Stimulated activated CD8-positive, alpha-beta memory T cell treated with anti-CD3 and anti-CD28 coated beads, Interleukin-7, amount 100 ng/mL, for 24 hours (primary cell): ENCODE measurements at places on chromosomes 16 and 17.

DNA sequence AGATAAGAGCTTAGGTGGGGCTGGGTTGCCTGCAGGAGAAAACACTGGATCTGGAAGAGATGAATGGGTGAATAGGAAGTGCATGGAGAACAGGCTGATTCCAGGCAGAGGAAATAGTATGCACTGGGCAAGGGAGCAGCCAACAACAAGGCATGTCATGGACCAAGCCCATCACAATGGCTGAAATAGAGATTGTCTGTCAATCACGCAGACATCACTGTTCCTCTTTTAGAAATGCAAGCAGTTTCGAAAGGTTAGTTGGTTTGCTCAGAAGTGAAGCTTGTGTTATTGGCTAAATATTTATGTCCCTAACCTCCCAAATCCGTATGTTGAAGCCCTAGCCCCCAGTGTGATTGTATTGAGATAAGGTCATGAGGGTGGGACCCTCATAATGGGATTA is 621.7 kb upstream of the CDH11 start:
- no peak for DNase-seq

GRCh38 chr16:81728435-81728834 is 50.7 kb upstream of the PLCG2 start:
- DNase-seq = no peak

GRCh38 chr17:27259356-27259755 is 34.6 kb upstream of the WSB1 start:
- no peak for DNase-seq

GRCh38 chr17:77825621-77826020 is 132.9 kb upstream of the TNRC6C start:
- no peak for DNase-seq

GRCh38 chr17:38333635-38334295 is 10.0 kb downstream of the GPR179 start:
- no peak for DNase-seq

DNA sequence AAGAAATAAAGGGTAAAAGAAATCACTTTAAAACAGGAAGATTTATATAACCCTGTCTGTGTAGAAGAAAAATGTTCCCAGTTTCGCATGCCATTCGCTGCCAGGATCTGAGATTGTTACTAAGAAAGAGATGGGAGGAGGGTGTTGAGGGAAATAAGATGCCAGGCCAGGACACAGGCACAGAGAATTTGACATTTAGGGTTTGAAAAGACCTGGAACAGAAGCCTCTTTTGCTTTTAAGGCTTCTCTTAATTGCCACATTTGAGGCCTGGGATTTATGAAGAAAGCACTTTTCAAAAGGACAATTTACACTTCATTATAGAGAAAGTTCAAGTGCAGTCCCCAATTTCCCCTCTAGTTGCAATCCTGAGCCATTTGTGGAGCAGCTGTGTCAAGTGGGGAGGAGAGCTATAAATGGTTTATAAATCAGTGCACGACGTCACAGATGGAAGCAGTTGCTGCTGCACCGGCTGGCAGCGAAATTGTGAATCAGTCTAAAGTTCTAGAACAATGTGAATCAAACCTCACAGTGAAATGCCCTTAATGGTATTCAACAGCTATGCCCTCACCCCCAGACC is 26.5 kb upstream of the C16orf87 start:
- DNase-seq = no peak

DNA sequence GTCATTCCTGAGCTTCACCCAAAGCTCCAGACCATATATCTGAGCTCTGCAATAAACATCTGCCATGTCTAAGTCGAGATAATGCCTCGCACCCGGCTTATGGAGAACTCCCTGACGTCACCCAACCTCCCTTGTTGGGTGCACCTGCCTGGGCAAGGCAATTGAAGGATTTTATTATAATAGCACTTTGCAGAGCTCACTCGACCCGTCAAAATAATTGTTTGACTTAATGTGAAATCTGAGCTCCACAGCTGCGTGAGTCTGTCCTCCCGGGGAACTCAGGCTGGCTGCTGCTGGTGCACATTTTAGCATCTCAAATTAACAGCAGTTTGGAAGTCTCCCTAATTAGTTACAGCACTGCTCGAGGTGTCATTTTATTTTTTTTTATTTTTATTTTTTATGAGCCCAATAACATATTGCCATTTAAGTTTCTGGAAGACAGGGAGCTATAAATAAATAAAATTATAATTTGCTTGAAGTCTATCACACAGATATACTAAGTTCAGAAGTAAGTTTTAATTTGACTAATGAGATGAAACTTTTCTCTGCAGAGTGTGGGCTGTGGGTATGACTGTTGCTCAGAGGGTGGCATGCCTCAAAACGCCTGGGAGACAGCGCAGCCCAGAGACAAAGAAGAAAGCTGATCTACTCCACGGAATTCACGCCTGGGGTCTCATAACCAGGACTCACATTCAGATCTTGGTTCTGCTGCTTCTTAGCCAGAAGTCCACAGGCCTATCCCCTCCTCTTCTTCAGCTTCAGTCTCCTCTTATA is 401.4 kb upstream of the C16orf82 start:
- DNase-seq = no peak

DNA sequence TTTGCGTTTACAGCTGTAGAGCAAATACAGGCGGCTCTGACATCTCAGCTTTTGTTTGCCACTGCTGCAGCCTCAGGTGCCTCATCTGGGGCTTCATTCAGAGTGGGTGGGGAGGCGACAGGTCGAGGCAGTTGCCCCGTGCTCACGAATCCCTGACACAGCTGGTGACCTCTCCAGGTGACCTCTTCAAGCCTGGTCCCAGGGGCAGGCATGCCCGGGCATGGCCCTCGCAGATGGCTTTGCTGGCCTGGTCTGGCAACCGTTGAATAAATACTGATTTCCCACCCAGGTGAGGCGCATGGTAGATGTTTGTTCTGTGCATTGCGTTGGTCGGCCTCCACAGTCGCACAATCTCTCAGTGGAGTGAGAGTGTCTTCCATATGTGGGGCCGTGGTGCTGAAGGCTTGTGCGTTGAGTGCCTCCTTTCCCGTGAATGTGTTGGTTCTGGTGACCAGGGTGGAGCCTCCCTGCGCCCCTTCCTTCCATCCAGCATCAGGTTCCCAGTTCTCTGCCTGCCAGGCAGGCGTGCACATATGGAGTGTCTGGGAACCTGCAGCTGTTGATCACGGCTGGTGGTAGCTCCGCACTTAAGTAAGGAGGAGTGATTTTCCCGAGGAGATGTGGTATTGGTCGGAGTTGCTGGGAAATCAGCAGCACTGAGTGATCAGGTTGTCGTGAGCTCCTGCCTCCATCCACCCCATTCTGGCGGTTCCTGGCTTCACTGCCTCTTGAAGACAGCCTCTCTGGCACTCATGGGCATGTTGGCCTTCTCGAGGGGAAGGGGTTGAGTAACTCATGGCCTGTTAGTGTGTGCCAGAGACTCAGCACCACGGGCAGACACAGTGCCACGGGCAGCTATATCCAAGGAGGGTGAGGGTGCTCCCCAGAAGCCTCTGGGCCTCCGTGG is 149.7 kb downstream of the RPTOR start:
- no peak for DNase-seq

DNA sequence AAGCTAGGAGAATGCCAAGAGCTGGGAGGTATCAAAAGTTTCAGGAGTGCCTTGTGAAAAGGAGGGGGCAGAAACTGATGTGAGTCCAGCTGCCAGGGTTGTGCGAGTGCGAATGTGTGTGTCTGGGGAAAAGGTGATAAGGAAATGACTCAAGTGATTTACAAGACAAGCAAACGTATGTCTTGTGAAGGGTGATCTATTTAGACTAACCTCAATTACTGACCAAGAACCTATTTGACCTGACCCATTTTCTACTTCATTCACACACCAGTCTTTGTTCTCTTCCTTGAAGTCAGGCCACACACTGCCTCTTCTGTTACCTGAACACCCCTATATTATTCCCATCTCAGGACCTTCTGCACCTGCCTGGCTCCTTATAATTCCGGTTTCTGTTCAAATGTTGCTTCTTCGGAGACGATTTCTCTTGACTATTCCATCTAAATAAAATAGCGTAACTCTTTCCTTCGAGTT is 1.0 kb downstream of the GDE1 start:
- DNase-seq = no peak

- no peak for DNase-seq
Observed at GRCh38 chr16:25097276-25097975, 14.1 kb upstream of the LCMT1 start.
